GF-D8 (cell line): ENCODE measurements at places on chromosomes 2 and 18.

- DNase-seq, result no peak
Measured at GRCh38 chr2:236261452-236261851, 2.8 kb downstream of the ASB18 start.

DNA sequence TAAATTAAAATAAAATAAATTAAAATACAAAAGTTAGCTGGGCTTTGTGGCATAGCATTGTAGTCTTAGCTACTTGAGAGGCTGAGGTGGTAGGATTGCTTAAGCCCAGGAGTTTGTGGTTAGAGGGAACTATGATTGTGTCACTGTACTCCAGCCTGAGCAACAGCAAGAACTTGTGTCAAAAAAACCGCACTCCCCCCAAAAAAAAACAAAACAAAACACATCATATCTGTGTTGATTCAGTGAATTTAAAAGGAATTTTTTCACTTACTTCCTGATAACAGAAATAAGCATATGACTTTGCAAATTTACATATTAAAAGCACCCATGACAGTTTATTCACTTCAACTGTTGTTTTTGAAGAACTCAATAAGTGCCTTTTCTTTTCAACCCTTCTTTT lies 68.1 kb upstream of the PELI1 start:
- peak; percentile 88 for DNase-seq

DNA sequence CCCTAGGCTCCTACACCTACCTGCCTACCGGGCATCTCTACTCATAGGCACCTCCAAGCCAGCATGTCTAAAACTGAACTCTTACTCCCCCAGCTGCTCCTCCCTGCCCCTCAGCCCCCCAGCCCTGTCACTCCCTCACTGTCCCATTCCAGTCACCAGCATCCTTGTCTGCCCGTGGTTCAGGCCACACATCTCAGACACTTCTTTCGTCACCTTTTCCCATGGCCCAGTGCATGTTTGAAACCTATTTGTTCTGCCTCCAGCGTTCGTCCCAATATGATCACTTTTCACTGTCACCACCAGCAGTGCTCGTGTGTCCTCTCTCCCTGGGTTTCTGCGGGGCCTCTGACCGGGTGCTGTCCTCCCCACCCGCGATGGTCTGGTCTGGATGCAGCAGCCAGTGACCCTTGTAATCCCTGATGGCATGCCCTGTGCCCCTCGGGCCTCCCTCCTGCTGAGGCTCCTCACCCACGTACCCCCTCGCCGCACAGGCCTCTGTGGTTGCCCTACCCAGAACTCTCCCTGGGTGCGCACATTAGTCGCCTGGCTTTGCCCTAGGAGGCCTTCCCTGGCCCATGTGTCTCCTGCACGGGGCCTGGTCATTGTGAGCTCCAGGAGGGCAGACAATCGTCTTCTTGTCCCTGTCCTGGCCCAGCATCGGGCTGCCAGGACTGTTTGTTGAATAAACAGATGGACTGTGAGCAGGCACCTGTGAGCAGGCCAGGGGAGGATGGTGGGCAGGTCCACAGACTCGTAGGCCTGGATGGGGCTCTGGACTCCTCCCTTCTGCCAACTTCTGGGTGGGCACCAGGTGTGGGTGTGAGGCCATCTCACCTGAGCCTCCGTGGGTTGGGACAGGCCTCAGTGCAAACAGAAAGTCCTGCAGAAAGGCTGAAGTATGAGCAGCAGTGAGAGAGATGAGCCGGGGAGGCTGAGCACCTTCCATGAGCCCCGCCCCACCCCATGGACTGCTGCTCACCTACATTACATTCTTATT lies 15.5 kb downstream of the LDLRAD4 start:
- no peak for DNase-seq

GRCh38 chr2:65367524-65367923 lies 64.9 kb downstream of the SPRED2 start:
- peak; percentile 65 for DNase-seq

DNA sequence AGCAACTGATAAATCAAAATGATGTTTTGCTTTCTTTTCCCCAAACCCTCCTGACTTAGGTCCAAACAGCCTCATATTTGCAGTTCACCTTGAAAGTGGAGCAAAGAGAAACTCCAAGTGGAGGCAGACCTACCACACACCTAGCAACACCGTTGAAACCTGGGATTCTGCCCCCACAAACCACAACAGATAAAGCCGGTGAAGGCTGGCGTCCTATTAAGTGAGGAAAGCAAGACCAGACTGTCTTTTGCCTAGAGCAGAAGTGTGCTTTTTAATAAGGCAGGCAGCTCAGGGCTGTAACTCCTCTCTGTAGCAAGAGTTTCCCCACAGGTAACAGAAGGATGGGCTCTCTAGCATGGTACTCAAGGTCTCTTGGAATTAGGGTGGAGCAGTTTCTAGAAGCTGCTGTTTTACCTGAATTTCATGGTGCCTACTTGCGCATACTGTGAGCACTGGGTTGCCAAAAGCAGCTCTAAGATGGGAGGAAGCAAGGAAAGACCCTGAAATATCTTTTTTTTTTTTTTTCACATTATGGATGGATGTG lies 336.9 kb downstream of the BCL11A start:
- DNase-seq, result no peak

DNA sequence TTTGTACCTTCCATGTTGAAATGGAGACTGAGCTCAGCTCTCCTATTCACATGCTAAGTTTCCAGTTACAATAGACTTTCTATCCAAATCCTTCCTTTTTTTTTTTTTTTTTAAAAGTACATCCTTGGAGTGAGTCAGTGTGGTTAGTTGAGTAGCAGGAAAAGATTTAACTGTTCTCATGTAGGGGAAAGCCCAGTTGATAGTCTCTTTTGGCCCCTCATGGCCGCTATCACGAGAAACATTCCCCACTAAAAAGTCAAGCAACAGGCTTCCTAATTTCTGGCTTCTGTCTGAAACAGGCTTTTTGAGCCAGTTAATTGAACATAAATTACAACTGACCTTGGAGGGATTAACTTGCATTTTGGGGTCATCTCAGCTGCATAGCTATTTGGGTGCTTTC lies 161.3 kb downstream of the MEIS1 start:
- no peak for DNase-seq

- DNase-seq, result no peak
Measured at GRCh38 chr2:179096090-179096489, 46.2 kb upstream of the CCDC141 start.

DNA sequence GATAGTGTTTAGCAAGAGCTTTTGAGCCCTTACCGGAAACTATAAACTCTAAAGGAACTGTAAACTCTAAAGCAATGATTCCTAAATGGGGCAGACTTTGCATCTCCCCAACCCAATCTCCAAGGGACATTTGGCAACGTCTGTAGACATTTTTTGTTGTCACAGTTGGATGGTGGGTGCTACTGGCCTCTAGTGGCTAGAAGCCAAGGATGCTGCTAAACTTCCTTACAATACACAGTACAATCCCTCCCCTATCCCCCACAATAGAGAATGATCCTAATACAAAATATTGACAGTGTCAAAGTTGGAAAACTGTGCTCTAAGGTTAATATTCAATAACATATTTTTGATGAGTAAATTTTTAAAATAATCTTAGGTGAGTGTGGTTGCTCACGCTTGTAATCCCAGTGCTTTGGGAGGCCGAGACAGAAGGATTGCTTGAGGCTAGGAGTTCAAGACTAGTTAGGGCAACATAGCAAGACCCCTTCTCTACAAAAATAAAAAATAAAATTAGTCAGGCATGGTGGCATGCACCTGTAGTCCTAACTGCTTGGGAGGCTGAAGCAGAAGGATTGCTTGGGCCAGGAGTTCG lies 66.7 kb downstream of the PTPN4 start:
- peak; percentile 12 for DNase-seq

GRCh38 chr2:27306136-27306535 lies 2.1 kb downstream of the UCN start:
- DNase-seq, result no peak

DNA sequence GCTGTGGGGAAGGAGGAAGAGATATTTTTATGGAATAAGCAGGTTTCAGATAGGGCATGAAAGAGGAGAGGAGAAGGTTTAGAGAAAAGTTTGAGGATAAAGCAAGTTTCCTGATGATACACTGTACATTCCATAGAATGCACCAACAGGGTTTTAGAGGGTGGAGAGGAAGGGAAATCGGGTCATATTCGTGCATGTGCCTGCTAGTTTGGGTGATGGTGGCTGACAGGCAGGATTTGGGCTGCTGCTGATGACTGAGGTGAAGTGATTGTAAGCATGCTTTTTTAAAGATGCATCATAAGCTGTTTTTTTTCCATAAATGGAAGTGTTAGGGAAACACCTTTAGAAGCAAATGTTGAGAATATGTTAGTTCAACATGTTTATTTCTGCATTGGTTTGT lies 68.8 kb downstream of the PMAIP1 start:
- no peak for DNase-seq

- DNase-seq, result no peak
Measured at GRCh38 chr2:86284987-86285386, 52.4 kb downstream of the REEP1 start.

GRCh38 chr2:69138793-69139459 lies 125.9 kb downstream of the ANTXR1 start:
- no peak for DNase-seq

DNA sequence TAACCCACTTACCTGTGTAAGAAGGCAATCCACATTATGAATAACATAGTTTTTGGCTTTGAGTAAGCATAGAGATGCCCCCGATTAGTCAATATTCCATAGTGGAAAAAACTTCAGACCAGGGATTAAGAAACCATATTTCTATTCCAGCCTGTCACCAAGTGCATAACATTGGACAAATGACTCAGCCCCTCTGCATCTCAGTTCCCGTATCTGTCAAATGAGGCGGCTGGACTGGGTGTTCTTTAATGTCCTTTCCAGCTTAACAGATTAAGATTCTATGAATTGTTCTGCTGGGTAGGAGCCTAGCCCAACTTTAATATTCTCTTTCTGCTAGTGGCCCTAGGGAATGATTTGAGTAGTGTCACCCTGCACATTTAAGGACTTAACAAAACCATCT lies 11.8 kb upstream of the FTCDNL1 start:
- no peak for DNase-seq

DNA sequence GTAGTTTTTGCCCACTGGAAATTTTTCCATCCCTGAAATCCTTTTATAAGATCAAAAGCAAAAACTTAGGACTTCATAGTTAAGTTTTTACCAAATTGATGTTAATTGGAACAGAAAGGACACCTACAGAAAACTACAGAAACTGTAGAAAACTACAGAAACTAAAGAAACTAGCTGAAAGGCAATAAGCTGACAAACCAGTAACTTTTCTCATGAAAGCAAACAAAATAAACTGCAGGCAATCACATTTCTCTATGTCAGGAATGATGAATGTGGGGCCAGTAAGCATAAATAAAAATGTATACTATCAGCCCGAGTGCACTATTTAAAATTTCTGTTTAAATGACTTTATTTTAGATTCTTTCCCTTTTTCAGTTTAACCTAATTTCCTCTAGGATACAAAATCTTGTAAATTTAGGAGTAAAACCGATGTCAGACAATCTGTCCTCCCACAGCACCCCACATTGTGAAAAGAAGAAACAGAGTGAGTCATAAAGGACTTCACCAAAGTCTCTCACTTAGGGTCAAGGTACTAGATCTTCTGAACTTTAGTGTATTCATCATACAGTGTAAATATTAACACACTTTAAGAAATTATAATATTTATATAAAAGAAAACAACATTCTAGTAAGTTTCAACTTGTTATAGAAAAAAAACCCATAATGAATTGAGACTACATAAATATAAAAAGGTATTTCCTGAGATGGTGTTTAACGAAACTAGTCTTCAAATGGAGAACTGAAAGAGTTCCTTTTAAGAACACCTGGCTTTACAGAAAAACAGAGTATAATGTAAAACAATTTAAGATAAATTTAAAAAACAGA lies 46.6 kb downstream of the USP40 start:
- no peak for DNase-seq

GRCh38 chr2:108575132-108575966 lies 41.1 kb downstream of the LIMS1 start:
- no peak for DNase-seq

GRCh38 chr2:98793275-98793674 lies 62.3 kb upstream of the MGAT4A start:
- DNase-seq, result no peak

DNA sequence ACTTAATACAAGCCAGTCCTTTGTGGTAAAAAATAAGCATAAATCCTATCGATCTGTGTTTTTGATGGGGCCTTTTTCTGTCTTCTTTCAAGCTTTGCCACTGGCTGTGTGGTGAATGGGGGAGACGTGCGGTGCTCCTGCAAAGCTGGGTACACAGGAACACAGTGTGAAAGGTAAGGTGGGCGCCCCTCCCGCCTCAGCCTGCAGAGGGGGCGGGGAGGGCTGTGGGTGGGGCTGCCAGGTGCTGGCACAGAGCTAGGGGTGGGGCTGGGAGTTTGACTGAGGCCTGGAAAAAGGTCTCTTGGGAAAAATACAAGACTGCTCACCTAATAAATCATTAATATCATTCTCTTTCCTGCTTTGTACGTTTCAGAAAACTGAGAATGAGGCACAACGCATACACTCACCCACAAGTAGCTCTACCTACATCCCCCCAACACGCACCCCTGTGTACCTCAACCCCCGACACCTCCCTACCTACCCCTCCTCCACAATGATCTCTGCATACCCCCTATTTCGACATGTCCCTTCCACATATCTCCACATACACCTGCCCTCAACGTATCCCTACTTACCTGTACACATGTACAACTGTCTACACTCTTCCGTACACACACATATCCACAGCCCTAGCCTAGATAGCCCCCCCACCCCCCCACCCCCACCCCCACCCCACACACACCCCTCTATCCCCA lies 129.7 kb upstream of the TTC39C start:
- no peak for DNase-seq
